ENCODE measurements at places on chromosomes 3 and 15. TPM values are rescaled to one million over a fixed set of nuclear protein-coding genes. Genes with fewer than 3 reads are reported as not detected.

Gene MYH15
- total RNA-seq, result not detected

Gene ADPGK
- total RNA-seq, result 36.5 TPM

Gene BNC1
- not detected for total RNA-seq

DNA sequence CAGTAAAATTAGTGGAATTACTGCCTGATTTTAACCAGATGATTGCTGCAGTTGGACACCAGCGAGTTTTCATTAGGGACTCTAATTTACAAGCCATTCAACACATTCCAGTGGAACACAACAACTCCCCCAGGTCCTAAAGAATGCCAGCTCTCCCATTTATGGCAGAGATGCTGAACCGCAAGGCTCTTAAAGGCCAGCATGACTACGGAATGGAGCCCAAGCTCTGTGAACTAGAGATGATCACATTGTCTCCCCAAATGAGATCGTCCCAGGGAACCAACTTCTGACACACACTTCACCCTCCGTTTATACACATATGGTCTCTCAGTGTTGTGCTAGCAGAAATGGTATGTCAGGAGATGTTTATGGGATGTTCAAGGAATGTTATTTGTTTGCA is 446.2 kb upstream of the NR2F2 start:
- DNase-seq, result no peak

- DNase-seq, result no peak
Observed at GRCh38 chr3:145952536-145952935, 208.4 kb downstream of the PLOD2 start.

DNA sequence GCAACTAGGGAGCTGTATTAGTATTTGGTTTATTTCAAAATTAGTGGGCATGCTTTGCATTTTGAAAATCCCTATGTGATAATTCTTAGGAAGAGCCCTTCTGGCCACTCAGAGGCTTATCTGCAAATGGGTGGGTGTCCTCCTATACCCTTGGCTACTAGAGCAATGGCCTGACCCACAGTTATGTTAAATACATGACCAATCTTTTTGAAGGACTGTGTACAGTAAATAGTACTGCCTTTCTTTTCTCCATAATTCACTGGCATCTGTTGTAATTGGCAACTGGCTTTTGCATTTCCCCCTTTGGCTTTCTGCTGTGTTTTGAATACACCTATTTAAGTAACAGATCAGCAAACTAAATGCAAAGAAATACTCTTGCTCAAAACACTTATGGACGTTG is 175.4 kb downstream of the ANXA2 start:
- no peak for DNase-seq

DNA sequence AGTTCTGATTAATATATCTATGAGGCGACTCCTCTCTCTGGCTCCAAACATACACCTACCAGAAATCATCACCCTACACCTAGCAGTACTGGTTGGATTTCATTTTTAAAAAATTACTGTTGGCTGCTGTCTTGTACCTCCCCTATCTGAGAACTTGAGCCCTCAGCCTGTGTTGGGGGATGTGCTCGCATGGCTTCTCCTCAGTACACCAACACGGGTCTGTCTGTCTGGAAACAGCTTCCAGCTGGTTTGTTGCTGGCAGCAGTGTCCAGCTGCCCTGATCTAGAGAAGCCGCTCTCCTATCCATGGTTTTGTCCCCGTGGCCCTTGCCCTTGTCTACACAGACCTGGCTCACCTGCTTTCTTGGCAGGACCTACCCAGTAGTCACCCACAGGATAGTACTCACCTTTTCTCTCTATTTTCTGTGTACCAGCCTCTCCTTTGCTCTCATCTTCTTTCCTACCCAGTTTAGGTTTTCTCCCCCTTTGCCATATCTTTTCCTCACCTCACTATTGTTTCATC is 43.2 kb upstream of the NEDD4 start:
- DNase-seq, result no peak

DNA sequence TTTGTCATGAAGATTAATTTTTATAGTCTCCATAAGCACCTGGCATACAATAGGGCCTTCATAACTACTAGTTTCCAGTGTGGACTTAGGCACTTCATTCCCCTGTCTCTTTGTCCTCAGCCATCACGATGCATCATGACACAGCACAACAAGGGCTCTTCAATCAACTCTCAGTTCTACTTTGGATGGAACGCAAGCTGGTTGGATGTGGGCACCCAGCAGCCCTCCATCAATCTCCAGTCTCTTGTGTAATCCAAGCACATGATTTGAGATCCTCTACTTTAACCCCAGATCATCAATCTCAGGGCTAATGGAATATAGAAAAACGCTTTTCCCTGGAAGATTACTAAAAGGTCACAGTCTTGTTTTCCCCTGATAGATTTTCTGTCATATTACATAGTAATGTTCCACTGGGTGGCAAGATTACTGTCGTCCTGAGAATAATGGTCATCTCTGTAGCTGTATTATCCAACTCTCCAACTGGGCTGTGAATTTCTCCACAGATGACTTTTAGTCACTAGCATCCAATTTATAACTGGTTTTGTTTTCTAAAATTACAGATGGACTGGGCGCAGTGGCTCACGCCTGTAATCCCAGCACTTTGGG is 22.9 kb upstream of the CHRNA7 start:
- no peak for DNase-seq

- peak; percentile 37 for DNase-seq
Observed at GRCh38 chr15:67998599-67999133, 55.4 kb upstream of the PIAS1 start.

All from mucosa of gallbladder (tissue), 1 donor.